ENCODE measurements at places on chromosomes 3 and 15.

- no peak for DNase-seq
Measured at GRCh38 chr15:69095274-69095673, 65.2 kb upstream of the GLCE start.

GRCh38 chr3:71325715-71326114 is 257.8 kb downstream of the FOXP1 start:
- no peak for DNase-seq

DNA sequence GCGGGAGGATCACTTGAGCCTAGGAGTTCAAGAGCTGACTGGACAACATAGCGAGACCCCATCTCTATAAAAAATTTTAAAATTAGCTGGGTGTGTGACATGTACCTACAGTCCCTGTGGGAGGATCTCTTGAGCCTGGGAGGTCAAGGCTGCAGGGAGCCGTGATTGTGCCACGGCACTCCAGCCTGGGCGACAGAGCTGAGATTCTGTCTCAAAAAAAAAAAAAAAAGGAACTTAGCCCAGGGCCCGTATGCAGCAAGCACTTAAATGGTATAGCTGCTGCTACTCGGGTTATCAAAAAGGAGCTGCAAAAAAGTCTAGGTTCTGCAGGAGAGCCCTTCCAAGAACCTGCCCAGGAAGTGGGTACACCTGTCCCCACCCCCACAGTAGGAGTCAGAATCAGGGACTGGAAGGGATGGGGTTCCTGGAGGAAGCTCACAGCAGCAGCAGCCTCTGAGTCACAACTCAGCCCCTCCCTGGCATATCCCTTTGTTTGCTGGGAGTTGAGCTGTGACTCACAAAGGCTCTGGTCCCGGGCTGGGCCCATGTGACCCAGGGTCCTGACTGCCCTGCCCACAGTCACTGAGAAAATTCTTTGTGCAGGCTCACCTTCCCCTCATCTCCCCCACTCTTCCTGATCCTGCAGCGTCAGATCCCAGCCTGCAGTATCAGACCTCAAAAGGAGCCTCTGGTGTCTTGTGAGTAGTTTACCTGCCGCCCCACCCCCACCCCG is at the start of gene SPATA12:
Gene SPATA12 (plus strand): TSS at position 576 of the 733 bp plus-strand sequence. CDS start 13,031 bp downstream, outside the sequence.
- DNase-seq: no peak

DNA sequence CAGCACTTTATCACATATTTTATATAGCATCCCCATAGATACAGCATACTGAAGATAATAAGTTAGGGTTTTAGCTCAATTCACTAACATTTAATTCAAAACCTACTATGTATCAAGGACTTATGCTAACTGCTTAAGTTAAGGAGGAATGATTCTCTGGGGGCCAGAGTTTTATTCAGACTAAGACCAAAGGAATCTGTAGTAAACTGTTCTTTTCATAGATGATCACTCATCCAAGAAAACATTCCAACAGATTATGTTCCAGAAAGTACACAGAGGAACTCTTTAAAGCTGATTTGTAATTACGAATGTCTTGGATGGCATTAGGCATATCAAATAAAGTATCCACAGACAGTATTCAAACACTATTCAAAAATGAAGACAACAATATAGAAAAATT is 226.4 kb downstream of the SCAPER start:
- DNase-seq: no peak

- DNase-seq: no peak
Measured at GRCh38 chr15:100105101-100105500, 236.7 kb downstream of the ADAMTS17 start.

- no peak for DNase-seq
Measured at GRCh38 chr3:15404767-15405166, 22.6 kb downstream of the METTL6 start.

GRCh38 chr3:44128057-44128775 is 113.5 kb upstream of the TOPAZ1 start:
- DNase-seq: no peak

GRCh38 chr3:58848826-58849225 is 182.3 kb upstream of the FAM3D start:
- DNase-seq: no peak

DNA sequence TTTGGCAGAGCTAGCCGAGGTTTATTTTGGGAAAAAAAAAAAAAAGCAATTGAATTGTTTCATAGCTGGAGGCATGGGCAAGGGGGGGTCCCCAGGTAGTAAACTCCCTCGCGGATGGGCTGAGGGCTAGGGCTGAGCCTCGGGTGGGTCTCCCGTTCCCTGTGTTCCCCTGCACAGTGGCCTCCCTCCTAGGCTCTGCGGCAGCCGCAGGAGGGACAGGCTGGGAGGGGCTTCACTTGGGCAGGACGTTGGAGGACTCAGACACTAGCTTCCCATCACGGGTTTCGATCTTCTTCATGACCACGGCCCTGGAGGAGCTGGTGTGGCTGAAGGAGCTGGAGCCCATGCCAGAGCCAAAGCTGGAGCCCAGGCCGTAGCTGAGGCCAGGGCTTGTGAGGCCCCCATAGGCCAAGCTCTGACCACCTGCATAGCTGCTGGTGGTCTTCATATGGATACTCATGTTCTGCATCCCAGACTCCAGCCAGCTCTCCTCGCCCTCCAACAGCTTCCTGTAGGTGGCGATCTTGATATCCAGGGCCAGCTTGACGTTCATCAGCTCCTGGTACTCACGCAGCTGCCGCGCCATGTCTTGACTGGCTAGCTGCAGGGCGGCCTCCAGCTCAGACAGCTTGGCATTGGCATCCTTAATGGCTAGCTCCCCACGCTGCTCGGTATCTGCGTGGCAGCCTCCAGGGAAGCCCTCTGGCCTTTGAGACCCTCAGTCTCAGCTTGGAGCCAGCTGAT is 64.0 kb upstream of the CDAN1 start:
- no peak for DNase-seq

DNA sequence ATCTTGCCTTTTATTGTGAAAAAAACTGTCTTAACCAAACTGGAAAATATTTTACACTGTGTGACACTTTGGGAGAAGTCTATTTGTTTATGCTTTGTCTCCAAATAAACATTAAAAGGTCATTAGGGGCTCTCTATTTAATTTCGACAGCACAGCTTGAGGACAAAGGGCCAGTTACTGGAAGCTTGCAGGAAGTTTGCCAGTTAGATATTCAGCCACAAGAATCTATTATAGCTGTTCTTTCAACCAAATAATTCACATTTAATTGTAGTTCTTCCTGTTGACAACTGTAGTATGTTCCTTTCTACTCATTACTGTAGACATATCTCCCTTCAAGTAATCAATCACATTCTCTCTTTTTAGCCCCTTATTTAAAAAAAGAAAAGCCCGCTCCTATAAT is 6.1 kb downstream of the CP start:
- no peak for DNase-seq

- DNase-seq: no peak
Measured at GRCh38 chr3:72408983-72409779, 439.1 kb downstream of the SHQ1 start.

GRCh38 chr3:113952921-113953320 is 5.1 kb downstream of the ZDHHC23 start:
- no peak for DNase-seq

GRCh38 chr15:76146812-76147211 is 87.0 kb downstream of the TMEM266 start:
- DNase-seq: no peak

GRCh38 chr3:62679988-62680387 is 195.2 kb downstream of the CADPS start:
- DNase-seq: no peak

GRCh38 chr3:57164217-57164656 is 916 bp downstream of the IL17RD start:
- peak; percentile 26 for DNase-seq

- no peak for DNase-seq
Measured at GRCh38 chr3:35773417-35773816, 134.1 kb downstream of the ARPP21 start.

- no peak for DNase-seq
Measured at GRCh38 chr15:89657686-89658200, 2.5 kb upstream of the KIF7 start.

- no peak for DNase-seq
Measured at GRCh38 chr3:134590766-134591165, 60.1 kb downstream of the KY start.

DNA sequence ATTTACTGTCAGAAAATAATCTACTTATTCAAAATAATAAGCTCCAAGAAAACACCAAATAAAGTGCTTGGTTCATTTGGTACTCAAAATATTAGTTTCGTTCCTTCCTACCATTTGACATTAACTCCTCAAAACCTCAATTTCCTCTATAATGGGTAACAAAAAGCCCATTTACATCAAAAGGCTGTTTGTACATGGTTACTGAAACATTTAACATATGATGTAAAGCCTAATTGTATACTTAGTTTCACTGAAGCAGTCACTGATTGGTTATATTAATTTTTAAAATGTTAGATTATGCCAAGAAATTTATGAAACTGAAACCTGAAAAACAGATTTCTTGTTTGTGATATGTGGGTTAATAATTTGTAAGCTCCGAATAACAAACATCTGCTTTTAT is 14.7 kb downstream of the XRN1 start:
- DNase-seq: no peak

DNA sequence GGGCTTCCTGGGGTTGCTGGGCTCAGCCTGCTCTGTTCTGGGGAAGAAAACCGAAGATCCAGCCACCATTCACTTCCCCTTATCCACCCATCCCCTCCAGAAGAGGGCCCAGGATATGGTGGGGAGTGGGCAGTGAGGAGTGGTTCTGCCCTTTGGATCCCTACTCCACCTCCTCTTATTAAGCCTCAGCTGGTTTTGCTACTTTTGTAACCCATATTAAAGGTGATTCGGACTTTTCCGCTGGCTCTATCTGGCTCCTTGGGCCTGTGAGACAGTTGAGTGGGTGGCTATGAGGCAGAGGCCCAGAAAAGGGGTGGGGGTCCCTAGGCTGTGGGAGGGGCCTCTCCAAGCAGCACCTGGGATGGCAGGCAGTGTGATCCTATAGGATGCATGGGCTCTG is 33.8 kb downstream of the NBEAL2 start:
- DNase-seq: no peak

- no peak for DNase-seq
Measured at GRCh38 chr3:171187706-171188290, 161.3 kb upstream of the SLC2A2 start.

DNA sequence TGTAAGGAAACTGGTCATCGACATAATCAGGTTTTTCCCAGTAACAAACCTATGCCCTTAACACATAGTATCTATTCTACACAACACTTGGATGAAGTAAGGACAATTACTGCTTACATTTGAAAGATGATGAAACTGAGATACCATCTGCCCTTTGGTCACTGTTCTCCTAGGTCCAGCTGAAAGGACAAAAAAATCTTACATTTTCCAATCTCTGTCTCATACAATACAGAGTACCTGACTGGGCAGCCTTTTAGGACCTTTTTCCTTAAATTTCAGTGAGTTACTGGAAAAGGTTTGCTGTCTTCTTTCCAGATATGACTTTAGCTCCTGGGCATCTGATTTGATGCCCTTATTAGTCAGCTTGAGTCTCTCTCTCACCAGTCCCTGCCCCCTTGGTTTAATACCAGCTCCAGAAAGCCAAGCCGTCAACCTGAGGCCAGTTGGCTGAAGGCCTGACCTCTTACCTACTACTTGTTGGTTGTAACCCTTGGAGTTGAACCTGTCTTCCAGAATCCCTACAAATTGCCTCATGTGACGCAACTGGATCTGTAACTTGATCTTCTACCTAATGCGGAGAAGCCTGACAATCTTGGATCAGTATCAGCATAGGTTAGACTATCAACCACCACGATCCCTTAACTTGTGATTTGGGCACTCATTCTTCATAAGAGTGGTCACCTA is 355.3 kb upstream of the ZNF385D start:
- DNase-seq: no peak

DNA sequence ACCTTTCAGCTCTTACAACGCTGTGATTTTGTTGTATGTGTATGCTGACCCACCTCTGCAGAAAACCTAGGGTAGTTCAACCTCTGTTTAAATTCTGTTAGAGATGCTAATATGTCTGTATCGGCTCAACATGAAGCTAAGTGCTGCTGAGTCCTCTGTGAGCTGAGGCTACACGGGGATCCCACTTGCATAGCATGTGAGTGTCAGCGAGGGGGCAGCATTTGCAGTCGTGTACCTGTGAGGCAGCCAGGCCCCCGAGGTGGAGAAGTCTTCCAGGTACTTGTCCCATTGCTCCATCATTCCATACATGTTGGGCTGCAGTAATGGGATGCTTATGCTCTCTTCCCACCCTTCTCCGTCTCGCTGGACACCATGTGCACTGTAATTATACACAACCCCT is 3.7 kb downstream of the MKRN2OS start:
- no peak for DNase-seq

DNA sequence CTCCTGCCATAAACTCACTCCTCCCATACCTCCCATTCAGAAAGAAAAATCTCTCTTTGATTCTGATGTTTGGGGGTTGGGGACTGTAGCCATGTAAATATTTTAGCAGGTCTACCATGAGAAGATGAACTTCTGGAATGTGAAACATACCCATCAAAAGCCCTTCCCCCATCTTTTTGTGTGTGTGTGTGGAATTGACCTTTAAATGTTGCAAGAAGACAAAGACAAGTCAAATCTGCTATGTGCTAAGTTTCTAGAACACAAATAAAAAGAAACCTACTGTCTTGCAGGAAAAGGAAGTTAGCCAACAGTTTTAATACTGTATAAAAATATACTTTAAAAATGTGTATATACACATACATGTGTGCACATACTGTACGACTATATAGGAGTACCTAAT is 29.7 kb upstream of the USP50 start:
- no peak for DNase-seq

- DNase-seq: no peak
Measured at GRCh38 chr3:176430244-176431037, 766.8 kb downstream of the TBL1XR1 start.

DNA sequence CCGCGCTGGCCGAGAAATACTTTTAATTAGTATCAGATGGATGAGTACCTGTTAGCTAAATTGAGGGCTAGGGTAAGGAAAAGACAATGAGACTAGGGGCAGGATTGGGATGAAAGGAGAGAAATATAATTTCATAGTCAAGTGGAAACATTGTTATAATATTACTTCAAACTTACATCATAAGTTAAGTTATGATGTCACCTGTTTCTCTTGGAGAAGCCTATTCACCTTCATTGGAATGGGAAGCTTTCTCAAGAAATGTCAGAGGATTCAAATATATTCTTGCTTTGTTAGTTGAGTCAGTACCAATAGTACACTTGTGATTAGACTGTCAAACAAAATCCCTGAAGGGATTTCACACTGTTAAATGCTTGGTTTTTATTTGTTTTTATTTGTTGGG is 116.2 kb downstream of the NEO1 start:
- DNase-seq: no peak

GRCh38 chr3:182357928-182358327 is 435.4 kb upstream of the ATP11B start:
- DNase-seq: no peak
